ENCODE measurements at places on chromosomes 11 and 22.
A peak's percentile ranks its signal among the peaks of the same experiment; 100 is the strongest.

GRCh38 chr11:67317888-67318555, 14.7 kb downstream of the SSH3 start:
- DNase-seq: no peak

DNA sequence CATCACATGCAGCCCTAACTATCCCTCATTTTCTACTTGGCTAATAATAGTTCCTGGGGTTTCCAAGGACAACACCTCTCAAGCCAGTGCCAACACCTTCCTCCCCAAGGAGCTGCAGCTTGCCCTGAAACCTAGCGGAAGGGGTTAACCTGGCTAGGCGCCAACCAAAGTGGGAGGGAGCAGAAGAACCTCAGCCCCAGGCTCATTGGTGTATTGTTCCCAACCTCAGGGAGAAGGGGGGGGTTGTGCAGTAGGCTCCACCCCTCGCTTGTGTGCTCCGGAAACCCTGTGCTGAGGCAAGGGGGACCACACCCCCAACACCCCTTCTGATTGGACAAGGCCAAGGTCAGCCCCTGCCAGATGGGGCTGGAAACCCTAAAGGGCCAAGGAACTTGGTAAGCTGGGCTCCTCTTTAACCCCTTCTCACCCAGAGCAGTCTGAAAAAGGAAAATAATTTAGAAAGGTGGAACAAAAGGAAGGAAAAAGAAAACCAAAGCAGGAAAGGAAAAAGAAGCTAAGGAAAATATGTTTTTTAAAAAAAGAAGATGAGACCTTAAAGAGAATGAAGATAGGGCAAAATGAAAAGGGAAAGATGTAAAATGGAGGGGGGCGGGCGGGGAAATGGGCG, 2.5 kb downstream of the MTA2 start:
- peak; percentile 98 for DNase-seq

DNA sequence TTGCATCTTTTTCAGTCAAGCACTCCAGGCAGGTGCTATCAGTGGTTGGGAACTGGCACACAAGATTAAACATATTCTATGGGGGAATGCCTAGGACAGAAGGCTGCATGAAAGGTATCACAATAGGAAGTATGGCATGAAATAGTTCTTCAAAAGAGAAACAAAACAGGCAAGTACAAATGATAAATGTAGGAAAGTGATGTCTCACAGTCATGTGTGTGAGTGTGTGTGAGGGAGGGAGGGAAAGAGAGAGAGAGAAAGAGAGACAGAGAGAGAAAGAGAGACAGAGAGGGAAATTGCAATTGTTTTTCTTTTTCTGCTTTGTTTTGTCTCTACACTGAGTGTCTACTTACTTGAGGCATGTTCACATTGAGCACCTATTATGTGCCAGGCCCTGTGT, 456.3 kb downstream of the MIAT start:
- DNase-seq: no peak

GRCh38 chr11:6608011-6608410, 4.0 kb downstream of the TAF10 start:
- no peak for DNase-seq

GRCh38 chr11:7428196-7428595, 57.1 kb upstream of the OLFML1 start:
- DNase-seq: no peak

DNA sequence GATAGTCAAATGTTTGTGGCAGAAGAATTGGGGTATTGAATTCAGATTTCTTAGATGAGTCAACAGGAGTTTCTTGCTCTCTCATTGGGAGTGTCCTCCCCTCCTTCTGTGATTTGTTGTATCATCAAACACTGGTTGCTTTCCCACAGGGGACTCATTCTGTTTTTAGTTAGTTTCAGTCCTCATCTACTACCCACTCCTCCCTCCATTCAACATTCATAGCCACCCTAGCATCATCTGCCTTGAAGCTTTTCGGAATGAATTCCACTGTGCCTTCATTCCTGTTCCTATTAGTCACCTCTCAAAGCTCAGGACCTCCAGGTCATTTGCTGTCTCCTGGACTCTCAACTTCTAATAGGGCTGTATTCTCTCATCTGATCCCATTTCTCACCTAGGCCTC, 31.5 kb upstream of the RAB38 start:
- DNase-seq: no peak

- no peak for DNase-seq
These were observed 98.3 kb downstream of the NCAM1 start for GRCh38 chr11:113059548-113059947.

GRCh38 chr11:38818720-38819119, 2220.7 kb upstream of the RAG2 start:
- DNase-seq: no peak

- DNase-seq: peak; percentile 37
These were observed 212.0 kb upstream of the CHORDC1 start for GRCh38 chr11:90434858-90435257.

DNA sequence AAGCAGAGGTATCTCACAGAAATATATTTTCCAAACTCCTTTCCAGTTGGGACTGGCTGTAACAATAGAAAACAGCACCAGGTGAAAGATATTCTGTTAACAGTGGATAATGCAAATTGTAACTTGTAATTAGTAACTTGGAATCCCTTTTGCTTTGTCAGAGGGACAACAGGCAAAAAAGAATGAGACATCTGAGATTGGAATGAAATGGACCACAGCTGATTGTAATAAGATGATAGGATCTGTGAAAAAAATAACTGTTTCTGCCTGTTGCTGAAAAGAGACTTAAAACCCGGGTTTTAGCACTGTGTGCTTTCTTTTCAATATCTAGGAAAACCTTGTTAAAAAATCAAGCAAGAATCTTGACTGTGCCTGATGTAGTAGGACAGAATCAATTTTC, 655.7 kb downstream of the METTL15 start:
- no peak for DNase-seq

DNA sequence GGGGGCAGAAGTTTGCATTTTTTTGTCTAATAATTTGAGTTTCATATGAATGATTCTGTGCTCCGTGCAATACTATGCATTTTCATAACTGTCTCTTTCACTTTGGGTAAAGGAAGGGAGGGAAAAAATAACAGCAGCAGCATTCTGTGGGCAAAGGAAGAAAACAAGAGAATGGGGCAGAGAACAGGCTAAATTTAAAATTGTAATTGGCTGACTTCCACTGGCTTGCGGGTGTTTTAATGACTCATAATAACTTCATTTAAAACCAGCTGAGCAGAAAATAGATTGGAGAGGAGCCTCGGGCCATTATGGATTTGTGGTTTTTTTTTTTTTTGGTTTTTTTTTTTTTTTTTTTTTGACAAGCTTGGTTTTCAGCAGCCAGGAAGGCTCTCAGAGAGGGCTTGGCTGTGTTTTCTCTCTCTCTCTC, 107.4 kb downstream of the ZBTB16 start:
- peak; percentile 41 for DNase-seq

GRCh38 chr11:120658071-120658423, 146.5 kb downstream of the GRIK4 start:
- DNase-seq: no peak

DNA sequence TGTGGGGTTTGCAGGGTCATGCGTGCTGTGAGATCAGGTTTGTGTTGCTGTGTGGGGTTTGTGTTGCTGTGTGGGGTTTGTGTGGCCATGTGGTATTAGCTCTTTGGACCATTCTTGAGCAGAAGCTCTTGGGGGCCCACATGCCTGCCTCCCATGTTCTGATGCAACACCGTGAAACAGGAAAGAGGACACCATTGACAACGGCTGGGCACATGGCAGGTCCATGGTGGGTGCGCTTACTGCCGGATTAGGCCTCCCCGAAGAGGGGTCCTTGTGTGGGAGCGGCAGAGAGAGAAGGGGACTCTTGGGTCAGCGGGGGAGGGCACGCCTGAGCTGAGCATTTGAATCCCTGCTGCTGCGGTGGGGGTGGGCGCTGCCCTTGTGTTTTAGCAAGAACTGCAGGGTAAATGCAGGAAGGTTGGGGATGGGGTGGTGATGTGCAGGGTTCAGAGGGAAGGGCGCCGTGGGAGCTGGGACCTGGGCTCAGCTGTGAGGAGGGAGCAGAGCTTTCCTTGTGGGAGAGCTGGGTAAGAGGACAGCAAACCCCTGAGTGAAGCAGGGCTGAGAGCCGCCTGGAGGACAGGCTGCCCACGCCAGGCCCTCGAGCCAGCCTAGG, 361.5 kb downstream of the TBC1D22A start:
- no peak for DNase-seq

- DNase-seq: no peak
These were observed 7.4 kb downstream of the XRRA1 start for GRCh38 chr11:74941492-74941891.

DNA sequence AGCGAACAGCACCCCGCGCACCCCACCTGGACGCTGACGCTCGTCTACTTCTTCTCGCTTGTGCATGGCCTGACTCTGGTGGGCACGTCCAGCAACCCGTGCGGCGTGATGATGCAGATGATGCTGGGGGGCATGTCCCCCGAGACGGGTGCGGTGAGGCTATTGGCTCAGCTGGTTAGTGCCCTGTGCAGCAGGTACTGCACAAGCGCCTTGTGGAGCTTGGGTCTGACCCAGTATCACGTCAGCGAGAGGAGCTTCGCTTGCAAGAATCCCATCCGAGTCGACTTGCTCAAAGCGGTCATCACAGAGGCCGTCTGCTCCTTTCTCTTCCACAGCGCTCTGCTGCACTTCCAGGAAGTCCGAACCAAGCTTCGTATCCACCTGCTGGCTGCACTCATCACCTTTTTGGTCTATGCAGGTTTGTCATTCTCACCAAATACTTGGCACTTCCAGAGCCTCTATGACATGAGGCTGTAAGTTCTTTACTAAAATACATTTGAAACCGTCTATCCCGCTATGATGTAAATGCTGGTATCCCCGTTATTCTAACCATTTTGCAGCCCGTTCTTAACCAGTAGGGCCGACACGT, 535 bp downstream of the AQP11 start:
- no peak for DNase-seq

DNA sequence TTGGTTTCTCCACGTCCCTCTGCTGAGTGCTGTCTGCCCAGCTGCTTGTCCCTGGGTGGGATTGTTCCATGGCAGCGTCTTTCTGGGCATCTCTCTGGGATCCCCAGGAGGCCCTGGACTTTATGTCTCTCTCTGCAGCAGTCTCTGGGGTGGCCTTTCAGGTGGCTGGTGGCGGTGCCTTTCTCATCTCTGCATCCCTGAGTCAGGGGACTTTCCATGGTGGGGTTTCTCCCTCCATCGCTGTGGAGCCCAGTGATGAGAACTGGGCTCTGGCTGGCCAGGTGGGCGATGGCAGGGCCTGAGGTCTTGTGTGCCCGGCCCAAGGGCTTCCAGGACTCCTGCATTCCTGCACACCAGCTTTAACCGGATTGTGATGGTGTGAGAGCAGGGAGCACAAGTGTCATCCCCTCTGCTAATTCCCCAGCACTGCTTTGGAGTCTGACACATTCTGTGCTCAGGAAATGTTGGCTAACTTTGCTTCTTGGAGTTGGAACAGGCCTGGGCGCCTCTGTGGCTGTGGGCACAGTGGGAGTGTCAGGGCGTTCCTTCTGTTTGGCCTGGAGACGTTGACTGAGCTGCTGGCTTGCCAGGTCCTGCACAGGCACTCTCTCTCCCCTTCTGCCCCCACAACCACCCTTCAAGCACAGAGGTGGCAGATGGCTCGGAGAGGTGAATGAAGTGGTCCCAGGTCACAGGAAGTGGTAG, 27.9 kb downstream of the FAM83F start:
- DNase-seq: no peak

DNA sequence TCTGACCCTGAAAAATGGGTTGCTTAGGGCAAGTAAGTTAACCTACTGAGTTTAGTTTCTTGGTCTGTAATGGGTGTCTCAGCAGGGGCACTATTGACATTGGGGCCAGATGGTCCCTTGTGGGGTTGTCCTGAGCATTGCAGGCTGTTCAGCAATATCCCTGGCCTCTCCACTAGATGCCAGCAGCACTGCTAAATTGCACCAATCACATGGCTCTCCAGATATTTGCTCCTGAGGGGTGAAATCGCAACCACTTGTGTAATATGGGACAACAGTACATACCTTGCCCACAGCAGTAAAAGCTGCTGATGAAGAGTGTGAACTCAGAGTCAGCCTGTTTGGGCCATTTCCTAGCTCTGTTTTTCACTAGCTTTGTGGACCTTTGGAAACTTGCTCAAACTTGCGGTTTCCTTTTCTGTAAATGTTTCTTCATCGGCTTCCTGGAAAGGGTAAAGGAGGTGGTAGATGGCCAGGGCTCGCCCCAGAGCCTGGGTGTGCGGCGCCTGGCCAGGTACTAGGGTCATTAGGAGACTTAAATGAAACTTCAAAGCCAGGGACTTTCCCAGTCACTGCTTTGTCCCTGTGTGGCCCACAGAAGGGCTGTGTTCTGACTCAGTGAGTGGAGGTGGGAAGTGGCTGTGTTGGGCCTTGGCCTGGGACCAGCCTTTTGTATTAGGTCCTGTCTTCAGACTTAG, 13.0 kb downstream of the NCF4 start:
- DNase-seq: peak; percentile 19

GRCh38 chr11:71272161-71272560, 19.8 kb upstream of the SHANK2 start:
- DNase-seq: no peak

DNA sequence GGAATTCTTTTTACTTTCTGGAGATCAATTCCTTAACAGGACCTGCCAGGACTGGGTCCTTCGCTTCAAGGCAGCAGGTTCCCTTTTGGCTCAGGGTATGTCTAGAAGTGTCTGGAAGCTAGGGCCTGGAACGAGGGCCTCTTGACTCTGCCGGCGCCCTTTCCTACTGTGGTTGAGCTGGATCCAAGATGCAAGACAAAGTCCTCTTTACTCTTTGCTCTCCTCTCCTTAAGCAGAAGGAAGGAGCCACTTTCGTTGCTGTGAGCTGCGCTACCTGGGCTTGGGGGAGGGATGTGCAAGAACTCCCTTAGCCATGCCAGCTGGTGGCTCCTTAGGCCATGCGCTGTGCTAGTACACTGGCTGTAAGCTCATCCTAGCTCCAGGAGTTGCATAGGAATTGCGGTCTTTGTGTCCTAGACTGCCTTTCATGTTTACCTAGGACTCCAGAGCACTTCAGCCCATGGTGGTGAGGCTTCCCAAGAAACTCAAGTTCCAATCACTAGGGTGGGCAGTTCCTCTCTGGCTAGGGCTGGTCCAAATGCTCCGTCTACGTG, 18.1 kb downstream of the GLB1L2 start:
- DNase-seq: no peak

DNA sequence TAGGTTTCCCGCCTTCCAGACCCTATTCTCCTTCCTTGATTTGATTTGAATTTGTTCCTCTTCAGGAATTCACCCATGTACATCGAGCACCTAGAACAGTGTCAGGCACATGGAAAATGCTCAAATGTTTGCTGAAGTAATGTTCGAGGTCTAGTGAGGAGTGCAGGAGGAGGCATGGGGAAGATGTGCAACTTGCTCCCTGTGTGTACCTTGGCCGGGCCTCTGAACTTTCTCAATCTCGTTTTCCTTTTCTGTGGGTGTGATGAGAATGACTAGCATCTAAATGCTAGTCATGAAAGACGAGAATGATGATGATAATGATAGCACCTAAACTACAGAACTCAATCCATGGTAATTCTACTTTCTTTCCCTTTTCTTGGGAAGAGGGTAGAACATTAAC, 279.1 kb upstream of the PLET1 start:
- DNase-seq: no peak

DNA sequence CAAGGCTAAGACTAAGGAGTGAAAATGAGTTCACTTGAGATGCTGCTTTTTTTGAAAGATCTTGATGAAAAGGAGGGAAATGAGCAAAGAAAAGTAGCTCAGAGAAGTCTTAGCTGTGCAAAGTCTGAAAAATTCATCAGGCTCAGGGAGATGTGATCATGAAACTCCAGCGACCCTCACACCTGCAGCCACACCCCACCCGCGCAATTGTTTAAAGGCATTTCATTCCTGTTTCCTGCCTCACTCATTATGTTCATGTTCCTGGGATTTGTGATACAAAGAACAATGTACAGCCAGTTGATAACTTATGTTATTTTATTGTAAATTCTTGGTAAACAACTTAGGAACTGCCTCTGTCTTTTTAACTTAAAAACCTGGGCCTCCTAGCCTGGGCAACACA, 8.7 kb upstream of the GSTP1 start:
- DNase-seq: peak; percentile 43

All from HAP-1 (cell line).